ENCODE measurements at places on chromosomes 5 and 9.

DNA sequence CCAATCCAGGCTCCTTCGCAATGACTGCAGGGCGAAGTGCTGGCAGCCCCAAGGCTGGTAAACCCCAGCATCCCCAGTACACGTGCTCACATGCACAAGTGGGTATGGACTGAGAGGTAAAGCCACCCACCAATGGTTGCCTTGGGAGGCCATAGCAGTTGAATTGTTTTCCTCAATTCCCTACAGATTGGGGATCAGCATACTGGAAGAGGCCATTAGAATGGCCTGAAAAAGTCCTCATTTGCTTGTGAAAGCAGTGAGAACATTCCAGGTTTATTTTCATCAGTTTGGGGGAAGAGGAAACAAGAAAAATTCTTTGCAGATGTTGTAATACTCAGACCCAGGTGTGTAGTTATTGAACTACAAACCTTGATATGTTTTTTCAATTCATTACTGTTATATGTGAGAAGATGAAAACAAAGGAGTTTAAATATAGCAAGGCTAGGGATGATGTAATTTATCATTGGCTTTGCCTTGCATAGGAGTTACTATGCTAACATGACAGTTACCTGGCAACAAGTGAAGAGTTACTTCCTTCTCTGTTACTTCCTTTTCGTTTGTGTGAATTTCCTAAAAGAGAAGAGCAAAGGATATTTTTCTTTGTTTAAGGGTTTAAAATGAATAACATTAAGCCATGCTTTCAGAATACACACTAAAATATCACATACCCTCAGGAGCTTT is 36.4 kb downstream of the MTMR12 start:
- peak; percentile 66 for DNase-seq

DNA sequence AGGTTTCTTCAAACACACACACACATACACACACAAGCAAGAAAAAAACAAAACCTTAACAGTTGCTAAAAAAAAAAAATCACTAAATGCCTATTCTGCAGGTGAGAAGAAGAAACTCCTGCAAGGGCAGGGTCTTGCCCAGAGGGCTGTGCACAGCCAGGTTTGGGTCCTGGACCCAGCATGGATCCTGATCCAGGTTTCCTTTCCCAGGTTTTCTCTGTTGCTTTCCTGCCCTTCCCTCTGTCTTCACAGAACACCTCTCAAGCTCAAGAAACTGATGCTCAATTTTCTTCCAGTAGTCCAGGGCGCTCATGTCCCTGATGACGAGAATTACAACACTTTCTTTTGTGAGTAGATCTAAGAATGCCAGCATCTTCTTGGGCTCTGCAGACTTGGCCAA is 136.6 kb downstream of the PAX5 start:
- DNase-seq: no peak

DNA sequence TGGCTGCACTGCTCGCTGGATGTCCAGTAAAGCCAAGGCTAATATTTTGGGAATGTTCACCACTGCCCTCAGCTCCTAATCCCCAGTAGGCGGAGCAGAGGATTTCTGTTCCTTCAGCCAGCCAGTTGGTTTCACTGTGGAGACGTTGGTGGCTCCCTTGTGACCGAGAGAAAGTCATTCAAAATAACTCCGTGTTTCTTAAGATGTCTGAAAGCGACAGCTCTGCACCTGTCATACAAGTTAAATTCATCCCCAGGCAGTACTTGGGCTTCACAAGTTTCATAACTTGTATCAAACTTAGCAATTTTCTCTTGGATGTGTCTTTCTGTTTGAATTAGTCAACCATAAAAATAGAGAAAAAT is 382 bp upstream of the CDKN2B start:
- no peak for DNase-seq

- DNase-seq: no peak
Observed at GRCh38 chr5:80195837-80196400, 59.9 kb downstream of the SERINC5 start.

DNA sequence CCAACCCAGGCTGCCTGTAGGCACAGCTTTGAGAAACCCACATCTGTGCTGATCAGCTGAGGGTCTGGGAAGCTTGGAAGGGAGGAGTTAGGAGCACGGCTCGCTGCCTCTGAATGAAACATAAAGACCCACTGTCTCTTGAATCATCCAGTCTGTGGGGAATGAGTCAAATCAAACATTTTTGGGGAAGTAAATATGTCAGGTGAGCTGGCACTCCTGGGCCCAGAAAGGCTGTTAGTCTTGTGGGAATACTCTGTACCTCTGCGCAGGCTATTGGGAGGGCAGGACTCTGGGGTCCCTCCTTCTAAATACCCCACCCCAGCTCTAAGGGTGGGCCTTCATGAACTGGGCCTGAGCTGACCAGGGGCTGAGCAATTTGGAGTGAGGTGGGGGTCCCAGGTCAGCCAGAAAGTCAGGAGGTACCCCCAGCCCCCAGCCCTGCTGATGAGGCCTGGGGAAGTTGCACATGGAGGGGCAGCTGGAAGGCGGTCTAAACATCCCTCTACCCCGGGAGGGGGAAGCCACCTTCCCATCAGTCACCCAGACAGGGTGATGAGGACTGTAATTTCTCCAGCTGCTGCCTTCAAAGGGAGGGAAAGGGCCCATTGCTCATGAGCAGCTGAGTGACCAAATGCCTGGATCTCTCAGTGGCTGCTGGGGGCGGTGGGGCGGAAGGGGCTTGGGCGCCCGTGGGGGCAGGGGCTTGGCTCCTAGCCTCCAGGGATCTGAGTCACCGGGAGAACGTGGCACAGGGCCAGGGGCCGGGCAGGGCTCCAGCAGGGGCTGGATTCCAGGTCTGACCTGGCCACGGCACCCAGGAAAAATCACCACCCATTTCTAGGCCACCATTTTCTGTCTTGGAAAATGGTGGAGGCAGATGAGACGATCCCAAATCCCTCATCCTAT is 10.8 kb downstream of the FIBCD1 start:
- no peak for DNase-seq

- DNase-seq: no peak
Observed at GRCh38 chr9:85212209-85212608, 529.5 kb downstream of the AGTPBP1 start.

GRCh38 chr9:78967596-78968217 is 604.1 kb upstream of the TLE4 start:
- no peak for DNase-seq

DNA sequence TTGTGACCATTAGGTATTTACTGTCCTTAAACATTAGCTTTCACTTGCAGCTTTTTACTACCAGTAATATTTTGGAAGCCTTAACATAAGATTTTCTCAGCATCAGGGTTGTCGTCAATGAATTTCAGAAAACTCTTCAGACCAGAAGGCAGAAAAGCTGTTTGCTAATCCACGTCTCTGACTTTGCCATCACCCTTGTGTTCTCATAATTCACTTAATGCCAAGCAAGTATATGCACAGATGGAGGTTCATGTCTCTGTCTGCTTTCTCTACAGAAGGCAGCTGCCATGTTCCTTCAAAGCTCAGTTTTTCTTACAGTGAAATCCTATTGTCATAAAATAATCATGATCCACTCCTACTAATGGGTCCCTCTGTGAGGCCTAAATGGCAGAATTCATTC is 37.7 kb upstream of the LRRC19 start:
- DNase-seq: no peak

DNA sequence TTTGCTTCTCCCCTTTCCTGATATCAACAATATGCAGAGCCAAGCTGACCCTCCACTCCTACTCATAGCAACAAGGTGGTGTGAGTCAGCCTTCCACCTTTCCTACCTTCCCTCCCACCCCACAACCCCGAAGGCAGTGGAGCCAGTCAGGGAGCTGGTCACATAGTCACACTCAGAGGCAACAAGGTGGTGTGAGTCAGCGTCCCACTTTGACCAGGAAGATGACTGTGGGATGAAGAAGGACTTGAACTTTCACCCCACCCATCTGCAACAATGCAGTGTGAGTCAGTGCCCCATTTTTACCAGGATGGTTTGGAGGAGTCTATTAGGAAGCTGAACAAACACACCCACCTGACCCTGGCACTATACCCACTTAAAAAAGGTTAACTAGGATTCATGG is 30.1 kb upstream of the ZNF782 start:
- no peak for DNase-seq

GRCh38 chr5:14587150-14587549 is 5.6 kb downstream of the OTULINL start:
- DNase-seq: no peak

DNA sequence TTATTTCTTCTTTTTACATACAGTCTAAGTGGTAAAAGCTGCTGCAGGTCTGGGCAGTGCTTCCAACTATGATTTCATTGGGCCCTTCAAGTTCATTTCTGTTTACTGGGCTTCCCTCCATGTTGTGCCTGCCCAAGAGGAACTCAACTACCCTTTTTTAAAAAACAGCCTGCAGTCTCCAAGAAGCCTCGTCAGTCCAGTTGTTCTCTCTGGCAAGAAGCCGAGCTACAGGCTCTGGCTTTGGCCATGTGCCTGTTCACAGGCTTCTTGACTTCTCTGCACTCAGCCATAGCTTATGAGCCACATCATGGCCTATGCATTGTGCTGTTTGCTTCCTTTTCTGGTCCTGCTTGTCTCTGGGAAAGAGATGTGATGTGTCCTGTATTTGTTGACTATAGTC is 119.7 kb upstream of the PJA2 start:
- no peak for DNase-seq

DNA sequence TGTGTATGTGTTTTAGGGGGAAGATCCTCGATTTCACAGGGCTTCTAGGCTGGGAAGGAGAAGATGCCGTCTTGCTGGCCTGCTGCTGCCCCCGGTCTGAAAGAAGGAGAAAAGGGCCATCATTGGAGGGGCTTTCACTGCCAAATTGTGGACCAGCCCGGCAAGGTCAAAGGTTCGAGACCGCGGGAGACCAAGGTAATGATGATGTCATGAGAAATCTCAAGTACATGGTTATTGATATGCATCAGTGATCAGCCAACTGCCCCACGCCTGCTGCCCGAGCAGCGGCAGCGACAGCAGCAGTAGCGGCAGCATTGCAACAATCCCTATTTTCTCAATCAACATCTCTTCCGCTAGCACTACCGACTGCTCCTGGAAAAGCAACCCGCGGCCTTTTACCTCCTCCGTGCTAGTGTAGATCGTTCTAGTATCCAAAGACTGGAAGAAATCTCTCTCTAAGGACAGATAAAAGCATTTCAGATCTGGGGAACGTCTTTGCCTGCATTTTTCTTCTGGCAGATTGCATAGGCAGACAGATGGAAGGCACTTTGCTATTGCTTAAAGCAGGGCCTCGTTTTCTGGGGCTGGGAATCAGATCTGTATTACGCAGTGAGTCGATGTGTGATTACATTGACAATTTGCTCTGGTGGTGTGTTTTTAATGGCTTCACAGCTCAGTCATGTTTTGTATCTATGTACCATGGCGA is 215.3 kb downstream of the MEF2C start:
- no peak for DNase-seq

DNA sequence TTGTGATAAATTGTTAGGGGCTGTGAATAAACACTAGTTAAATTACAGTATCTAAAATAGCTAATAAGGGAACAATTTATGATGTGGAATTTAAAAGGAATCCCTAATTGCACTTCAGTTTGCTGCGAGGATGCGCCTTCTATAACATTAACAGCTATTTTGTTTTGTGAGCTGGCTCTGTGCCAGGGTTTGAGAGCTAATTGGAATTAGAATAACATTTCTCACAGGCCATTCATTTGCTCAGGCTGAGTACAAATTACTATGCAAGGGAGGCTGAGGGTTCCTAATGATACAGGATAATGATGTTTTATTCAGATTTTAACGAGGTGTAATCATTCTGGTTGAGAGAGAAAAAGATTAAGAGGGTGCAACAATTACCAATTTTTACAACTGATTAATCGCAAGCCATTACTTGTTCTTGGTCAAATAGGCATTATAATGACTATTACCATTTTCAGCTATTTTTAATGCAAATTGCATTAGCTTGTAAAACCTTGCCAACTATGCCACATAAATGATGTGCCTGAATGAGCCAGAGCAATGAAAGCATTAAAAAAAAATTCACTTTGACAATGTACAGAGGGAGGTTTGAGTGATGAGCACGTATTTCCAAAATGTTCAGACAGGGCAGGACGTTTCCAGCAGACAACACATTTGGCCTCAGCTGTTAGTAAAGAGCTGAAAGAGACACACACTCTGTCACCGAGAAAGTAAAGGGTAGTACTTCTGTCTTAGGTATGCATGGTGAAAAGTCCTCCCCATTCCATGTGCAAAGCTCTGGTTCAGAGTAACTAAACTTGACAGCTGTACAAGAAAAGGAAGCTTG is 576.5 kb downstream of the TLE1 start:
- DNase-seq: no peak

DNA sequence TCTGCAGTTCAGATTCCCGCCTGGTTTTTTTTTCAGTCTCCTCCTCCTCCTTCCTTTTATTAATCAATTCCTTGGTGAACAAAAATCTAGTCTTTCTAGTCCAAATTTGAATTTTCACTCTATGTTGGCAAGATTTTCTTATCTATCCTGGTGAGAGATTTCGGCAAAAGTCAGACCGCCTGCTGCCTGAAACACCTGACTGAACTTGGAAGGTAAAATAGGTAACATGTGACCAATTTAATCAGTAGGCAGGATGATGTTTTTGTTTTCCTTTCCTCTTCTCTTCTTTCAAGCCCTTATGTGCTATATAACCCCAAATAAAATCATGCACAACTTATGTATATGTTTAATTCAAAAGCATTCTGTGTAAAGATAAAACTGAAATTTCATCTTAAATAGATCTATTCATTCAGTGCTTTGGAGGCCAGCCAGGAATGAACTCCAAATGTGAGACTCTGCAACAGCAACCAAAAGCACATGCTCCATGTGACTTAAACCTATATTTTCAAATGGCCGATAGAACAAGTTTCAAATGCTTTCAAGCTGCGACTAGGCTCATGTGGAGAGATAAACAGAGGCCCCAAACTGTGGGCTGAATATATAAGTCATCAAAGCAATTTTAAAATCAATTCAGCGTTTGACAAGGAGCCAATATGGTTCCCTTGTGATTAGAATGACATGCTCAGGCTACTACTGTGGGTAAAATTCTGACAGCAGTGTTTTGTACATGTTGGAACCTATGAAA is 100.4 kb upstream of the SEMA6A start:
- DNase-seq: no peak
